ENCODE measurements at places on chromosomes 3 and 15.

DNA sequence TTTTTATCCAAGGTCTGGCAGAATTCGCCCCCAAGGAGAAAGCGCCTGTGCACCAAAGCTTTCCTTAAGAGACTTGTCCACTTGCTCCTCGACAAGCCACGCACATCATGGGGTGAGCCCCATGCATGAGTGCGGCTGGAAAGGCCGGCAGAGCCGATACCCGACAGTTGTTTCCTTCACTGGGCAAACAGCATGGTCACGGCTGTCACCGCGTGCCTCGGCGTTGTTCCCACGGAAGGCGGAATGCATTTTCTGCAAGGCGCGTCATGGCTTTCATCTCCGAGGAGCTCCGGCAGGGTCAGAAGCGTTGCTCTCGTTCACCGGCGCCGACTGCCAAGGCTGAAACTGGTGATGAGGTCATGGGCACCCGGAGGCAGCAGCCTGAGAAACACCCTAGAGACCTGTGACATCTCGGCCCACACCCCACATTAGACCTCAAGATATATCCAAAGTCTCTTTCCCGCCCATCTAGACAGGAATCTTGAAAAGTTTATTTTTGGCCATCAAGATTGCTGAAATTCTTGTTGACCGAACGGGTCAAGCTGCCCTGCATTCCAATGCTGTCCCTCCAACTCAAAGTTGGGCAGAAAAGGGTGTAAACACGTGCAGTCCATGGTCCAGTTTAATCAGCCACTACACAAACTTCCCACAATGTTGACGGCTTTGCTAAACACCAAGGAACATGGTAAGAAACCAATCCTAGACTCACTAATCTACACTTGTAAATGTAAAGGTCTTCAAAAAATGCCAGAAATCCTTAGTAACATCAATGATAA lies 604 bp upstream of the TJP1 start:
- peak; percentile 68 for DNase-seq

- DNase-seq = no peak
Measured at GRCh38 chr15:35838424-35839111, 292.6 kb upstream of the DPH6 start.

DNA sequence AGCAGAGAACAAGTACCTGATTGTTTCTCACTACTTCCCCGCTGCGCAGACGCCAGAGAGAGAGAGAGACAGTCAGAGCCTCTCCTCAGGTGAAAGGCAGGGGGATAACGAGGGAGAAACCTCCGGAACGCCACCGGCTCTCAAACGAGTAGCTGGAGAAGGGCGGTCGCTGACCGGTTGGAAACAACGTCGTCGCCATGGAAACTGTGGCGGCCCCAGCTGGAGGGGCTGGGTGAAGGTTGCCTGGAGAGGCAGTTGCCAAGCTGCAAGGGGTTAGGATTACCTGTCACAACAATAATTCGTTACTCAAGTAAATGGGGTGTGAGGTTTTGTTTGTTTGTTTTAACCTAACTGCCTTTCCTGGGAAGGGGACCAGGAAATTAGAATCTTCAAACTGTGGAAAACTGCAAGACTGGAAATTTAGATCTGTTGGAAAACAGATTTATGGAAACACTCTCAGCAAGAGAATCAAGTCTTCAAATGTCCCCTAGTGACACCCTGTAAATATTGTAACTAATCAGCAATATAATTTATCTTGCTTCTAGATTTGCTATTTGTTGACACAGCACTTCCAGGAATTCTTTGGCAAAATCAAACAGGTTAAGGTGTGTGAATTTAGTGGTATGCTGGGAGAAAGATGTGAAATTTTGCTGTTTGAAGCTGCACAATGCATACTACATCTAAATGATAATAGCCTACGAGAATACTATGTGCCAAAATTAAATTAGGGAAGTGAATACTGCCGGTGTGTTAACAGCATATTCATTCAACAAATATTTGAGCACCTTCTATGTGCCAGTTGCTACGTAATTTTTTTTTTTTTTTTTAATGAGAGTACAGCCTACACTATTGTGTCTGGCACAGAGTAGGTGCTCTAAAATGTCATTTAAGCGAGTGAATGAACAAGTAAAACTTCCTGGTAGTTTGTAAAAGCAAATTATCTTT lies at the start of gene DNAH12:
DNAH12 (minus strand) TSS at position 164 of the 945 bp plus-strand sequence. CDS start 1,474 bp downstream, outside the sequence.
- peak; percentile 9 for DNase-seq

DNA sequence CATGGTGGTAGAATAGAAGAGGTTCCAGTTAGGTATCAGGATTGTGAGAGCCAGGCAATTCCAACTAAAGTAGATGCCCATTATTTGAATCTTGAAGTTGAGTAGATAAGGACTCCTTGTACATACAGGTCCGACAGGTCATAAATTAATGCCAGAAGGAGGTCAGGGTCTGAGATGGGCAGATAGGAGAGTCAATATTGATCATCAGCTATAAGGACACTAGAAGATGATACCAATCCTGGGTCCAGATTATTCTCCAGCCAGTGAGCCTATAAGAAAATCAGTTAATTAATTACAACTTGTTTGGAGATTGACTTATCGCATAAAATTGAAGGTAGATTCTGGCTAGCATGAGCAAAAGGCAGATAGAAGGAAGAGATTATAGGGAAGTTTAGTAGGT lies 378.4 kb upstream of the NAALADL2 start:
- DNase-seq = no peak

DNA sequence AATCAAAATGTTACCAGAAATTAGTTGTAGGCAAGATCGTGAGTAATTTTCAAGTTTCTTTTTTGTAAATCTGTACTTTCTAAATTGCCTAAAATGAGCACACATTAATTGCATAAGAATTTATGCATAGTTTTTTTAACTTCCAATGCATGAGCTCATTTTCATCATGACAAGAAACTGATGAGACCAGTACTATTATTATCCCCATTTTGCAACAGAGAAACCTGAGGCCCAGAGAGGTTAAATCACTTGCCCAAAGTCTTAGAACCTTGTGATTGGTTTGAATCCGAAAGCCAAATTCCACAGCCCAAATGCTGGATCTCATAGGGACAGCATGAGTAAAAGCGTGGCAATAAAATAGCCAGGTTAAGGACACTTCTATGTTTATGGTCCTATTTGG lies 274.7 kb downstream of the ERC2 start:
- peak; percentile 55 for DNase-seq

GRCh38 chr3:125177746-125178145 lies 34.8 kb downstream of the SLC12A8 start:
- DNase-seq = no peak

GRCh38 chr15:80323285-80323684 lies 71.3 kb upstream of the CTXND1 start:
- DNase-seq = no peak

DNA sequence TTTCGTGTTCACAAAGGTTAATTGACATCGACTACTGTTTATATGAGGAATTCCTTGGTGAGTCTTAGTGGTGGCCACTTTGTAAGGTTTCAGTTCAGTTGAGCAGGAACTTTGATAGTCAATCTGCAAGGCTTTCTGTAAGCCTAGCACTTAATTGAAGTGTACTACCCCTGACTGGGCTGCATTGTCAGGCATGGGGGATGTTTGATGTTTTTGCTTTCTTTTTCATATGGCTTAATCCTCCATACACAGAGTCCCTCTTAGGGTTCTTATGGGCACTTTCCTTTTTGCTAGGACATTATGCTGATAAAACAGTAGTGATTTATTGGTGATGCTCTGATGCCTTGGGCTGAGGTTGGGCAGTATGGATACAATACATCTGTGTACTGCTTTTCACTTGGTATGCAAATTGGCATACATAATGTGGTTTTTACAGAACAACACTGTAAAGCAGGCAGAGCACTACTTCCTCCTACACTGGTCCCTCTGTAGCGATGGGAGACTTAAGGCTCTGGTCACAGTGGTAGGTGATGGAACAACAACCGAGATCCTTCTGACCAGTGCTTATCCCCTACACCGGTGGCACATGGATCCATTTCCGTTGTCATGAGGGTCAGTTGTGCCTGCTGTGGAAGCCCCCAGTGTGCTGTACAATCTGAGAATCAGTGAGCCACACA lies 261.0 kb downstream of the MFSD1 start:
- no peak for DNase-seq

GRCh38 chr15:25668901-25669300 lies 194.2 kb downstream of the ATP10A start:
- DNase-seq = no peak

- DNase-seq = peak; percentile 67
Measured at GRCh38 chr3:141336672-141337522, 31.4 kb upstream of the ZBTB38 start.

DNA sequence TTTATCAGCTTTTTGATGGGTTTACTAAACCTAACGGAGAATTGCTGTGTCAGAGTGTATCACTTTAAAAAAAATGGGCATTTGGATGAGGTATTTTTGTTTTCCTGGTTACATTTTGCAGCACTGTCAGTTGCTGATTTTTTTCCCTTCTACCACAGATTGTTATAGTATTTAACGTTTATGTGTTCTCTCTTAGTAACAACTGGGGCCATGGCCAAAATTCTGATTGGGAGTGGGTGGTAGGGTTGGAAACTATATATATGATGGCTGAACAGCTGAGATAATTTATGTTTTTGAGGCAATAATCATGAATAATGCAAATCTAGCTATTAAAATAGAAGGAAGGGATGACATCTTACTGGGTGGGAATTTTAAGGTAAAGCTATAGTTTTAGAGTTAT lies 229.4 kb upstream of the SUCLG2 start:
- DNase-seq = no peak

DNA sequence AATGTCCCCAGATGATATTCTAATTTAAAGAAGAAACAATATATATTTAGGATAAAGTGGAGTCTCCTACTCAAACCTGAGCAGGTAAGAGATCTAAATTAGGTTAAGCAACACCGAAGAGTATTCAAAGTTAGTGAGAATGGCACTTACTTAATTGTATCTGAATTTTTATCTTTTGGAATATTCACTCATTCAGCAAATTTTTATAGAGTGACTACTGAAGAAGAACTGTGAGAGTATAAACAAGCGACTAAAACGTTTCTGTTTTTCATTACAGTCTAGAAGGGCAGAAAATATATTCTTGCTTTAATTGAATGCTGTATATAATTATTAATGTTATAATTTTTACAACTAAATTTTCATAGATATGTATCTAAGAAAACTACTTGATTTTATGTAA lies 567.7 kb upstream of the TBL1XR1 start:
- no peak for DNase-seq

- DNase-seq = no peak
Measured at GRCh38 chr3:713947-714620, 378.7 kb upstream of the CNTN6 start.

DNA sequence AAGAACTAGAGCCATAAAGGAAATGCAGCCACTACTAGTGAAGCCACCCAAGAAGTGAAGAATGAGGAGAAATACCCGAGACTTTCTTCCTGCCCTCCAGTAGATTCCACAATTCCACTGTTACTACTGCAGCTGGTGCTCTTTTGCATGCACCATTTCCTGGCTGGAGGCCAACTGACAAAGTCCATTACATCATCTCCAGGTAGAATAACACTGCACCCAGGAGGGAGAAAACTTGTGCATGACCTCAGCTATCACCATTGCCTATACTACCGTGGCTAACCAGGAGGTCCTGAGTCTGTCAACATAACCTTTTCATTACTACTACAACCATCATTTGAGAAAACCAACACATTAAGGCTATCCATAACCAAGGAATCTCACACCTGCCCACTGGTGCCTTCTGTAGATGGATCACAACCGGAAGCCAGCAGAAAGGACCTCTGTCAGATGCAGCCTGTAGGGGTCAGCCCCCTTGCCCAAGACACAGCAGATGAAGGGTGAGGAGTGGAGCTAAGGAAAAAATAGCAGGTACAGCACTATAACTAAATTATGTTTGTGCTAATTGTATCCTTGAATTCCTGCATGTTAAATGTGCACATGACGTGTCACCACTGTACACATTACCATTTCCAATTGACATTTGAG lies 200.8 kb upstream of the C2CD4B start:
- no peak for DNase-seq

DNA sequence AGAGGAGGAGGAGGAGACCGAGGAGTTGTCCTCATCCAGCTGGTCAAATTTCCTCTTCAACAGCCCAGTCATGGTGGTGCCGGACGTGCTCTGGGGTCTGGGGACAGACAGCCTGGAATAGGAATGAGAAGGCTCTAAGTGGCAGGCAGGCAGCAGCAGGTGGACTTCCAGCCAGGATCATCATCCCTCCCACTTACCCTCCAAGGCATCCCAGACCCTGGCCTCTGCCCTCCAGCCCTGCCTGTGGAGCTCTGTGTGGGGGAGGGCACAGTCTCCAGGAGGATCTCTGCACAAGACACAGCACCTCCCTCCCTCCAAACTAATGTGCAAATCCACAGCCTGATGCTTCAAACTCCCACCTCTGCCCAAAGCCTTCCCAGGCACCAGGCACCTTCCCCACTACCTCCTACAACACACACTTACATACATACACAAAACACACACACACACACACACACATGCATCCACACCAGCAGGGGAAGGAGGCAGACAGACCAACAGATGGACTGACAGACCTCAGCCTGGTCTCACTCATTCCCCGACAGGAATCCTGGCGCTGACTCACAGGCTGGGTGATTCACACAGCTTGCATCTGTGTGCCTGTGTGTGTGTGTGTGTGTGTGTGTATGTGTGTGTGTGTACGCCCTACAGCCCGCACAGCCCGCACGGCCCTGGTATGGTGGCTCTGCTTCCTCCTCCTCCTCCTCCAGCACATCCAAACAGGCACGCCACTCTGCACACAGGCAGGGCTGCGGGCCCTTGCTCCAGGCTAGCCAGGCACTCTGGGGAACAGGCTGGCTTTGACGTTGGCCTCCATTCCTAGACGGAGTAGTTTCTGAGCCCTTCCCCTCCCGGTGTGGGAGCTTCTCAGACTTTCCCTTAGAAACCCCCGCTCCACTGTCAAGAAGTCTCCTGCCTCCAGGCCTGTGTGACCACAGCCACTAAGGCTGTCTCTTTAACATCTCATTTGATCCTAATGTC lies 6.5 kb downstream of the CSRNP1 start:
- DNase-seq = peak; percentile 95

- no peak for DNase-seq
Measured at GRCh38 chr3:146883288-146883687, 278.1 kb upstream of the PLSCR5 start.

DNA sequence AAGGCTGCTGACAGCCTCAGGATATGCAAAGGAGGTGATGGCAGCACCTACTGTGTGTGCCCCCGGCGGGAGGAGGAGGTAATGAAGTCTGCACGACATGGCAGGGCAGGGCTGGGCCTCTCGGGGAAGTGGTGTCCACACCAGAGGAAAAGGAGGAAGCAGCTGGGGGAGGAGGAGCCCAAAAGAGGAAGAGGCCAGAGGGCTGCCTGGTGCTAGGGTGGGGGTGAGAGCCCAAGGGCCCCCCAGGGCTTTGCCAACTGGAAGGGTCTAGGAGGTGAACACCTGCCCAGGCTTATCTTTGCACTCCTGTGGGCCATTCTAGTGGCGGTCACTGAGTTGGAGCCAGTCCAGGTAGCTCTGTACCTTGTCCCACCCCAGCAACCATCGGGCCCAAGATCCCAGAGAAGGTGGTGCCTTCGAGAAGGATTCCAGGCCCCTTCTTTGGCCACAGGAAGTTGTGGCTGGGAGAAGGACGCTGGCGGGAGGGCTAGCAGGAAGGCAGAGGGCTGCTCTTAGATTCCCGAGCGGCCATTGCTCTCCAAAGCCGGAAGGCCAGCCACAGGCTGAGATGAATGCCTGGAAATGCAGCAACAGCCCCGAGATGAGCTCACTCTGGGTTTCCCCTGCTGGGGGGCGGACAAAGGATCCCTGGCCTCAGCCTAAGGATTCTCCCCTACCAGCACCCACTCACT lies 7.0 kb downstream of the GNAI2 start:
- peak; percentile 31 for DNase-seq

- DNase-seq = peak; percentile 97
Measured at GRCh38 chr15:62782071-62782841, 260.3 kb upstream of the TPM1 start.

- peak; percentile 29 for DNase-seq
Measured at GRCh38 chr3:182969277-182969676, 11.1 kb downstream of the DCUN1D1 start.

GRCh38 chr3:141646760-141647561 lies 91.1 kb upstream of the RNF7 start:
- peak; percentile 57 for DNase-seq
